GOT3 (cell line): ENCODE measurements at places on chromosomes 3 and 15.

DNA sequence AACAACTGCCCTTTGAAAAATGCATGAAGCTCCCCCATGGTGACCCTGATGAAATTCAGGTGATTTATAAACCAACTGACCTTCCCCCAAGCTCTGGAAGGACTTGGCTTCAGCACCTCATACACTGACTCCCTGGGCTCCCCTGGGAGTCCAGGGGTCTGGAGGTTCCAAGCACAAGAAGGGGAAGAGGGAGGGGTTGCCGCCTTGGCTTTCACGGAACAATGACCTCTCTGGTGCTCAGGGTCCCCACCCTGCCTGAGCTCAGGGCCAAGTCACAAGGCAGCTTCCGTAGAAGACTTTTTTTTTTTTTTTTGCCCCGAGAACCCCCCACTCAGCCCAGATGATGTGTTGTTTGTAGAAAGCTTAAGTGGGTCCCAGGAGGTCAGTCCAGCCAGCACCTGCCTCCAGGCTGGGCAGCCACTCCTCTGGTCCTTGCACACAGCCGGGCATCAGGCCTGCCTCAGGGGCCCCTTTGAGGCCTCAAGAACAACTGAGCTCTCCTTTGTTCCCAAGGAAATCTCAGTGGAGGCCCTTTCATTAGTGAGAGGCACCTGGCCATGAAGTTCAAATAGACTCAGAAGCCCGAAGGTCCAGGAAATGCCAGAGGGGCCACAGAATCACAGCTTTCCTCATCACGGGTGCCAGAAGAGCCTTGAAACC, 14.0 kb upstream of the ALAS1 start:
- no peak for DNase-seq

DNA sequence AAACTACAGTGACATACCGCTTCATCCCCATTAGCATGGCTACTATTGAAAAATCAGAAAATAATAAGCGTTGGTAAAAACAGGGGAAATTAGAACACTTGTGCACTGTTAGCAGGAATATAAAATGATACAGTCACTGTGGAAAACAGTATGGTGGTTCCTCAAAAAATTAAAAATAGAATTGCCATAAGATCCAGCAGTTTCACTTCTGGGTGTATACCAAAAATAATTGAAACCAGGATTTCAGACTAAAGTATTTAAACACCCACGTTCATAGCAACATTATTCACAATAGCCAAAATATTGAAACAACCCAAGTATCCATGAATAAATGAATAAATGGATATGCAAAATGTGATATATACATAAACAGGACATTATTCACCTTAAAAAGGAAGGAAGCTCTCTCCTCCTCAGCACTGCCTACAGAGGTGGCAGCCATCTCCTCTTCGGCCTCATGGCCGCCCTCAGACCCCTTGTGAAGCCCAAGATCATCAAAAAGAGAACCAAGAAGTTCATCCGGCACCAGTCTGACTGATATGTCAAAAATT, 34.1 kb downstream of the NGLY1 start:
- DNase-seq = no peak

DNA sequence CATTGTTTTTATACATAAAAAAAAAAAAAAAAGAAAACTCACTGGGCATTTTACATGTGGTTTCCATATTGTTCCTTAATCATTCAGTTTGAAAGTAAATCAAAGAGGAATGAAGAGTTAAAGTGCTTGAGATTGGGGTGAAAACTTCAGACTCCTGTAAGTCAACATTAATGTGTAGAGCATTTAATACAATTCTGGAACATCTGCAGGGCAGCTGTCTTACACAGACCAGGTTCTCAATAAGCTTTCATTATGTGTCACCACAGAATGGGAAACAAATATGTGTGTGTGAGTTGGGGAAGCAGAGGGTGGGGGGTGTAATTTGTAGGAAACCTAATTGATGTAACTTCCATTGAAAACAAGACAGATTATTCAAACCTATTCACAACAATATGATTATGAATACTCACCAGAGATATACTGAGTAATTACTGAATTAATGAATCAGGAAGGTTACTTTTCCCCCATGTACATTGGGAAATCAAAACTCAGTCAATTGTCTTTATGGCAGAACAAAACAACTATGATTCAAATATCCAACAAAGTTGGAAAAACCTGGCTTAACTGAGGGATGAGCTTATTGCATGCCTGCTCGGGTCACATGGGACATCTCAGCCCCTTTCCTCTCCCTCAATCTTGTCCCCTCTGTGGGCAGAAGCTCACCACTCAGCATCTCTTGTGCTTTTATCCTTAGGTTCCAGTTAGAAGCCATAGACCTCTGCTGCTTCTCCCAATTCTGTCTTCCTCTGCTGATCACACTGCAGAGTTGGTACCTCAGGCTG, 281.2 kb upstream of the THBS1 start:
- DNase-seq = no peak

DNA sequence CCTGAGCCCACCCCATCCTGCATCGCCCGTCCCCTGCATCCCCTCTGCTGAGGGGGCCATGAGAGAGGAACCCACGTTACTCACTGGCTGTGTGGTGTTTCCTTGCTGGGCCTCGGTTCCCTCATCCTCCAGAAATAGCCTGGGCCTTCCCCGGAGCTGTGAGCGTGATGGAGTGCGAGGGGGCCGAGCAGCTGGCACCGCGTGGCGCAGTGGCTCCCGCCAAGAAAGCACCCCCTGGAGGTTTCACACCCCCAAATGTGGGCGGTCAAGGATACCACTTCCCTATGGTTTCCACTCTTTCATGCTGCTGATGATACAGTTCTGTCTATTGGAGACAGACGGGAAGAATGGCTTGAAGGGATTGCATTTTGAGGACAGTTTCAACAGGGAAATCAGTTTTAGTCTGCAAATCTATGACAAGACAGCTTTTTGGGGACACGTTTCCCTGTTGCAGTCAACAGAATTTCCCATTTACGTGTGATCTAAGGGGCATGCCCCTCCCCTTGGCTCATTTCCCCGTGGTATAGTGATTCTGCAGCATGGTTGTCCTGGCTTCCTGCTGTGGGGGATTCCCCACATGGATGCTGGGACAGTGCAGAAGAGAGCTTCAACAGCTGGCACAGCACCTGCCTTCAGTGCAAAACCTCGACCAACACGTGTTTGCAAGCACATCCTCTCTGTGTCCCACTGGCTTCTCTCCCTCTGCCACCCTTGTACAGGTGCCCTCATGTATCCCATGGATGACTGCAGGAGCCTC, 377.5 kb downstream of the LRTM1 start:
- DNase-seq = no peak

GRCh38 chr3:116246406-116246980, 198.8 kb downstream of the LSAMP start:
- DNase-seq = no peak

DNA sequence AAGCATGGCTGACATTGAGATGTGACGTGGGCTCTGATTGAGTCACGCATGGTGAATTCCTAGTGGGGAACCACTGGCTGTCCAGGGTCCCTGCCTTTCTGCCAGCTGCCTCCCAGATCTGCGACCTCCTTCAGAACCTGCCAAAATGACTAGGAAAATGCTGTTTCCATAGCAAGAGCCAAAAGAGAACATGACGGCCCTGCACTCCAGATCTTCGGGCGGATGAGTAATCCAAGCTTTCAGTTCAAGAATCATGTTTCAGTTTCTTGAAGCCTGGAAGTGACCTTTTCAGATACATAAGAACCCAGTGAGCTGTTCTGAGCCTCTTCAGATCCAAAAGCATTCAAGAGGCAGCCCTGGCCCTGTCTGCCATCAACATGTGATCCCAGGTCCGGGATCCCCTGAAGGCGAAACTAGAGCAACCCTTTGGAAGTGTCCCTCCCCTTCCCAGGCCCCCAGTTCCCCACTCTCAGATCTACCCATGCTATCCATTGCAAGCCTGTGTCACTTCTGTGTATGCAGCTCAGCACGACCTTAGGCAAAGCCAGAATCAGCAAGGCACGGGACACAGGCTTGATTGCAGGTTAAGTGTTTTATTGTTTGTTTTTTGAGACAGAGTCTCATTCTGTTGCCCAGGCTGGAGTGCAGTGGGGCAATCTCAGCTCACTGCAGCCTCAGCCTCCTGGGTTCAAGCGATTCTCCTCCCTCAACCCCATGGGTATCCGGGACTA, 19.7 kb downstream of the ANKRD63 start:
- DNase-seq = no peak

- no peak for DNase-seq
Observed at GRCh38 chr3:55963601-55964000, 476.5 kb upstream of the WNT5A start.

GRCh38 chr3:176328198-176328597, 869.1 kb downstream of the TBL1XR1 start:
- DNase-seq = no peak

DNA sequence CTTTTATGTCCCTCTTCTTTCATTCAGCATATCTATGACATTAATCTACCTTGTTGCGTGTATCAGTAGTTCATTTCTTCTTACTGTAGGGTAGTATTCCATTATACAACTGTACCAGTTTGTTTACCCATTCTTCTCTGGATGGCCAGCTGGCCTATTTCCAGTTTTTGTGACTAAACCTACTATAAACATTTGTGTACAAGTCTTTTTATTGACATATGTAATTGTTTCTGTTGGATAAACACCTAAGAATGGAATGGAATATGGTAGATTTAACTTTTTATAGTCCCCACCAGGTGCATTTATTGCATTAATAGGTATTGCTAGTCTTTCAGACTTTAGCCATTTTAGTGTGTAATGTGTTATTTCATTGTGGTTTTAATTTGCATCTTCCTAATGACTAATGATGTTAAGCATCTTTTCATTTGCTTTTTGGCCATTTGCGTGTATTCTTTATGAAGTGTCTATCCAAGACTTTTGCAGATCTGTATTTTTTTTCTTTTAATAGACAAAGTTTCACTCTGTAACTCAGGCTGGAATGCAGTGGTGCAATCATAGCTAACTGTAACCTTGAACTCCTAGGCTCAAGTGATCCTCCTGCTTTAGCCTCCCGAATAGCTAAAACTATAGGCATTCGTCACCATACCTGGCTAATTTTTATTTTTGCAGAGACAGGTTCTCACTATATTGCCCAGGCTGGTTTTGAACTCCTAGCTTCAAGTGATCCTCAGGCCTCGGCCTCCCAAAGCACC, 41.9 kb upstream of the XRN1 start:
- DNase-seq = no peak

DNA sequence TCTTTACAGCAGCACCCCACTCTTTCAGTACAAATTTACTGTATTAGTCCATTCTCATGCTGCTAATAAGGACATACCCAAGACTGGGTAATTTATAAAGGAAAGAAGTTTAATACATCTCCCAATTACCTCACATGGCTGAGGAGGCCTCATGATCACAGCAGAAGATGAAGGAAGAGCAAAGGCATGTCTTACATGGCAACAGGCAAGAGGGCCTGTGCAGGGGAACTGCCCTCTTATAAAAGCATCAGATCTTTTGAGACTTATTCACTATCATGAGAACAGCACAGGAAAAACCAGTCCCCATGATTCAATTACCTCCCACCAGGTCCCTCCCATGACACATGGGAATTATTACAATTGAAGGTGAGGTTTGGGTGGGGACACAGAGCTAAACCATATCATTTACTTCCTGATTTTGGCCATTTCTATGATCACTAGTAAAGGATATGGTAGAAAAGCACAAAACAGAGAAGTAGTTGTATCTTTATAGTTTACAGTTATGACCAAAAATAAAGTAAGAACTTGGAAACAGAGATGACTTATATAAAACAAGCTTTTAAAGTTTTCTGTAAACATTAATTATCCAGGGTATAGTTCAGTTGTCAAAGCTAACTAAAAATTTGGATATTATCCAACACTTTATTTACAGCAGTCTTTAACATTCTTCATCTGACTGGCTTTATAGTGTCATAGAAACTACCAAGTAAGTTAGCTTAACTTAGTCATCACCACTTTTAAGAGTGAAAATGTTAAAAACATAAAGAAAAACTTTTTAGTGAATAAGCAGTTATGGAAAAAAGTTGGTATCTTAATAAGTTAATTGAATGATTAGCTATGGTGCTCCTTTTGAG, 40.2 kb downstream of the P2RY1 start:
- DNase-seq = no peak

DNA sequence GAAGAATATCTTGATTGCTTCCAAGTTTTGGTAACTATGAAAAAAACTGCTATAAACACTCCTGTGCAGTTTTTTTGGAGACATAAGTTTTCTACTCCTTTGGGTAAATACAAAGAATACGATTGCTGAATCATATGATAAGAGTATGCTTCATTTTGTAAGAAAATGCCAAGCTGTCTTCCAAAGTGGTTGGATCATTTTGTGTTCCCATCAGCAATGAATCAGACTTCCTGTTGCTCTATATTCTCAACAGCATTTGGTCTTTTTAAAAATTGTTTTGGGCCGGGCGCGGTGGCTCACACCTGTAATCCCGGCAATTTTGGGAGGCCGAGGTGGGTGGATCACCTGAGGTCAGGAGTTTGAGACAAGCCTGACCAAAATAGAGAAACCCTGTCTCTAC, 14.5 kb downstream of the BTD start:
- DNase-seq = no peak

GRCh38 chr3:44862226-44862637, 520 bp downstream of the TMEM42 start:
- DNase-seq = no peak

DNA sequence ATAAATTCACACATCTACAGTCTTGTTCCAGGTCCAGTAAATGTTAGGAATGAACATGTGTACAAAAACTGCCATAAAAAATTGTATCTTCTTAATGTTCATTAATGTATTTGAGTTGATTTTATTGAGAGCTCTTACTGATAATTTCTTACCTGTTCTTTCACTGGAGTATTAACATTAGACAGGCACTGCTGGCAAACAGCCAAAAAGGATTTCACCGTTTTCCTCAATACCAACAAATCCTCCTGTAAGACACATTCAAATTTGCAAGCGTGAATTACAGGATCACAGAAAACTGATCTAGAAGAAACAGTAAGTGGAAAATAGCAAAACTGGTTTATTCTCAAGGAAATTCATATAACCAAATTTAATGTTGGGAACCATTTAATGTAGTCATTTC, 127.4 kb downstream of the PCCB start:
- DNase-seq = no peak

DNA sequence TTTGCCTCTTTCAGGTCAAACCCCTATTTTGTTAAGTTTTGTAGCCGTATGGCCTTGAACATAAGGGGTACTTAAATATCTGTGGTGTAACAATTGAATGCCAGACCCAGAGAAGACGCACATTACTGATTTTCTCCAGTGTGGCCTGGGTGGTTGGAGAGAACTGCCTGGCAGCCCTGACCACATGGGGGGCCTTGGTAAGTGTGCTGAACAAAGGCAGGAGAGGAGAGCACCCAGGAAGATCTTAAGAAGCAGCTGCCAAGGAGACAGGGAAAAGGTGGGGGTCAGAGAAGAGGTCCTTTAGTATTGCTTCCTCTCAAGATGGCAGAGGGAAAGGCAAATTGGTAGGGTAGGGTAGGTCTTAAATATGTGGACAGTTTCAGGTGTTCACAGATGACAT, 35.7 kb downstream of the TRANK1 start:
- DNase-seq = no peak

- DNase-seq = no peak
Observed at GRCh38 chr3:99747915-99748314, 69.7 kb upstream of the CMSS1 start.

GRCh38 chr15:85383470-85384148, 3.2 kb downstream of the AKAP13 start:
- DNase-seq = no peak
